Cerebellar nuclear complex (tissue), 1 donor: ENCODE measurements at places on chromosomes 2 and 18.

DNA sequence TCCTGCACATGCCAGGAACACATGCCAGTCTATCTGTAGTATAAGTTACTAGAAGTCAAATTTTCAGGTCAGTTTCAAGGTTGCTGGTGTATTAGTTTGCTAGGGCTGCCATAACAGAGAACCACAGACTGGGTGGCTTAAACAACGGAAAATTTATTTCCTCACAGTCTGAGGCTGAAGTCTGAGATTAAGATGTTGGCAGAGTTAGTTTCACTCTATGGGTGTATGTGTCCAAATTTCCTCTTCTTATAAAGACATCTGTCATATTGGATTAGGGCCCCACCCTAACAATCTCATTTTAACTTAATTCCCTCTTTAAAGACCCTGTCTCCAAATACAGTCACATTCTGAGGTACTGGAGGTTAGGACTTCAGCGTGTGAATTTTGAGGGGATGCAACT lies 26.5 kb downstream of the B3GNT7 start:
- no peak for DNase-seq

- no peak for DNase-seq
Observed at GRCh38 chr2:39512941-39513340, 75.9 kb upstream of the MAP4K3 start.

GRCh38 chr2:118974103-118974993 lies 32.4 kb downstream of the MARCO start:
- DNase-seq: no peak

DNA sequence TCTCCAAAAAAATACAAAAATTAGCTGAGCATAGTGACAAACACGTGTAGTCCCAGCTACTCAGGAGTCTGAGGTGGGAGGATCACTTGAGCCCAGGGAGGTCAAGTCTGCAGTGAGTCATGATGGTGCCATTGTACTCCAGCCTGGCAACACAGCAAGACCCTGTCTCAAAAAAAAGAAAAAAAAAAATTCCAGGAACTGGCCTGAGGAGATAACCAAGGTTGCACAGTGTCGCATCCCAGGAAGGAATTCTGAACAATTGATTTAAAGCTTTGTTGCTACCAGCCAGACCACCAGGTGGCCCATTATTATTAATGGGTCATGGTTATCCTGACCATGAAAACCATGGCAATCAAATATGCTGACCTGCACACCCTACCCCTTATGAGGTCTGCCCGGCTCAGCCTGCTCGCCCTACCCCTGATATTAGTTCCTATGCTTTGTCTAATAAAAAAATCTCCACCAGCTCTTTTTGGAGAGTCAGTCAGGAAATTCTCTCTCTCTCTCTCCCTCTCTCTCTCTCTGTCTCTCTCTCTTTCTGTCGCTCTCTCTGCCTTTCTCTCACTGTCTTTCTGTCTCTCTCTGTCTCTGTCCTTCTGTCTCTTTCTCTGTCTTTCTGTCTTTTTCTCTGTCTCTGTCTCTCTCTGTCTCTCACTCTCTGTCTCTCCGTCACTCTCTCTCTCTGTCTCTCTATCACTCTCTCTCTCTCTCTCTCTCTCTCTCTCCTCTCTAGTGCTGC lies 73.7 kb downstream of the NCAPH start:
- DNase-seq: no peak

- peak; percentile 77 for DNase-seq
Observed at GRCh38 chr2:130760754-130761751, 5.7 kb downstream of the AMER3 start.

- DNase-seq: no peak
Observed at GRCh38 chr18:63477968-63478367, 1.2 kb downstream of the SERPINB5 start.

DNA sequence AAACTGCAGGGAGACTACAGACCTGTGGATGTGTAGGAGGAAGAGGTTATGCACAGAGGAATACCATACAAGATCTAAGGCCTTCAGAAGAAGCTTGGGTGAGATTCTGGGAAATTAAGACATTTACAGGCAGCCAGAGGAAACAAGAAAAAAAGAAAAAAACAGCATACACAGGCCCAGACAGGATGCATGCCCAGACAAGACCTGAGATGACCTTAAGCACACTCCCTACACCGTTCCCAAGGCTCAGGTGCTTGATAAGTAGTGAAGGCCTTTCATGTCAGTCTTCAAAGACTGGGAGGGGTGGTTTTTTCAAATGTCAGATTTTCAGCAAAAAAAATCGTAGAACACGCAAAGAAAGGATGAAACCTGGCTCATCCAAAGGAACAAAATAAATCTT lies 83.0 kb downstream of the CCDC138 start:
- no peak for DNase-seq

DNA sequence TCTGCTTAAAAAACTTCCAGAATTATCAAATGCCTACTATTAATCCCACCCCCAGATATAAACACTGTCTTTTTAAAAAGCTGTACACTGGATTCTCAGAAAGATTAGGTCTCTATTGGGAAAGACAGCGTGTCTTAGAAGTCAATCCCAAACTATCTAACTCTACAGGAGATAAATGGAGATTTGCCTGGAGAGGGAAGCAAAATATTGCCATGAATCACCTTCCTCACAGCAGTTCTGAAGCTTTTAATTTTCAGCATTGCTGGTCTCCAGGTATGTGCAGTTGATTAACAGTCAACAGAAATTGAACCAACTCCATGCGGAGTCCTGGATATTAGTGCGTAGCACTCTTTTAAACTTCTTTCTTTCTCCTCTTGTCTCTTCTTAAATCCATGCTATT lies 122.2 kb downstream of the DSC3 start:
- DNase-seq: no peak

DNA sequence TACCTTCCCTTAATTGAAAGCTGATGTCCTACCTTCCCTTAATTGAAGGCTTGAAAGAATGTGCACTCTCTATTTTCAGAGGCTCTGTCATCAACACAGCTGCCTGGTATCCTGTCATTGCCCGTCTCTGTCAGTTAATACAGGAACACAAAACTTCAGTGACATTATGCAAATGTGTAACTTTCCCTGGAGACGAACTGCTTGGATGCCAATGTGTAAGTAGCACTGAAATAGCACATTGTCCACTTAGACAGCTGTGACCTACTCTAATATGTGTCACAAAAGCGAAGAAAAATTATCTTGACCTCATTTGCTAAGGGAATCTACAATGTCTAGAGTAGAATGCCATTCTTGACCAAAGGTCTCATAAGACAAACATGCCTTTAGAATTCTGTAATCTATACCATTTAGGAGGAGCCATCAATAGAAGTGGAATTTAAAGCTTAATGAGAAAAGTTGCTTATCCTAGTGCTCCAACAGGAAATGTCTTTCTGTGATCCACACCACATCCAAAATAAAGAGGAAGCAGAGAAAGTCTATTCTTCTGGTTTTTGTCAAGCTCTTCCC lies 138.1 kb downstream of the BARD1 start:
- DNase-seq: no peak

- DNase-seq: no peak
Observed at GRCh38 chr2:25979001-25979400, 3.3 kb downstream of the KIF3C start.

DNA sequence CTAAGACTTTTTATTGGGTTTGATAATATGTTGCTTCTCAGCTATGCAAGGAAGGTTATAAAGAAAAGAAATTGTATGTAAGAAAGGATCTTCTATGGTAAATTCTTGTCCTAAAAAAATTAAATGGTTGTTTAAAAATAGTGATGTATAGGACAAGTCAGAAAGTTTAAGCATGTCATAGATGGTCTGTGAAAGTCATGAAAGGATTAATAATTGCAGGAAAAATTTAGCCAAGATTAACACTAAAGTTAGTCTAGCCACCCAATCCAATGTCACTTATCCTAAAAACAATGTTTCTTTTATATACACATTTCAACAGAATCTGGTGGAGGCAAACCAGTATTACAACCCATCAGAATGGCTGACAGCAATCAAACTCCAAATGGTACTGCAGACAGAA lies 1046.7 kb upstream of the SLC39A10 start:
- no peak for DNase-seq

- DNase-seq: no peak
Observed at GRCh38 chr18:64037812-64038414, 68.0 kb downstream of the SERPINB8 start.

- DNase-seq: no peak
Observed at GRCh38 chr2:170249761-170250160, 71.8 kb downstream of the MYO3B start.

DNA sequence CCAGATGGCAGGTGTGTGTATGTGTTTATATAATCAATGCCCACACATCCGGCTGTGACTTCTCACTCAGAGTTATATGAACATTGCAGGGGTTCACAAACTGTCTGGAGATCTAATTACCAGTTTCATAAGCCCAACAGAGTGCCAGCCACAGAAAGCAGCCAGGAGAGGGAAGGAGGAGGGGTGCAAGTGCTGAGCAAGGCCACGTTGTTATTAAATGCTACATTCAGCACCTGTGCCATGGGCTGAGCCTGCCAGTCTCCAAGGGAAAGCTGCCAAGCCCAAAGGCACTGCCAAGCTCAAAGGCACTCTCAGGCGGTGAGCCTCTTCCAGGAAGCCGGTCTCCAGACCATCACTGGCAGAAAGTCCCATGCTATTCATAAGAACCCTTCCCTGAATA lies 17.4 kb downstream of the XDH start:
- peak; percentile 17 for DNase-seq

DNA sequence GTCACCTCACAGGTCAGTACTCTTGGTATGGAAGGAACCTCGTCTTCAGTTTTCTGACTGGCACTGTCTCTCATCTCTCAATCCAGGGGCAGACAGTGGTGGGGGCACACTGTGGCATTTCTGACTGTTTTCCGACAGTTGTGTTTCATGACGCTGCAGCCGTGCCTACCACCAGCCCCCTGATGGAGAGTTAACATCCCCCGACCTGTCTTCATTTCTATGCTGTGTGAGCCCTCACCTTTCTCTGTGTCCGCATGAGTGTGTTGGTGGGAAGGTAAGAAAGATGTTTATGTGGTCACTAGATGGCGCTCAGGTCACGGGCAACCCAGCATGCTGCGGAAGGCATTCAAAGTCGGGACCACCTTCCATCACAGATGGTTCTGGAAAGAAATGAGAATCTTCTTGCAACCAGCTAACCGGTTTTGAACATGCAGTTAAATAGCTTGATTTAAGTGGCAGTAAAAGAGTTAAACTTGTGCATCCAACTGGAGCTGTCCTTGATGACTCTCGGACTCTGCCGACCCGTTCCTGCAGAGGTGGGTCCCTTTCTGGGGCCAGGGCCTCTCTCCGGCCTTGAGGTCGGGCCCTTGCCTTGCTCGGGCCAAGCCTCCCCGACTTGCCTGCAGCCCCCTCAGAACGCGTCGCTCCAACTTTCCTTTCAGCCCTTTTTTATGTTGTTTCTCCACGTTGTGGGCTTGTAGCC lies 92.4 kb downstream of the DYSF start:
- DNase-seq: peak; percentile 41

DNA sequence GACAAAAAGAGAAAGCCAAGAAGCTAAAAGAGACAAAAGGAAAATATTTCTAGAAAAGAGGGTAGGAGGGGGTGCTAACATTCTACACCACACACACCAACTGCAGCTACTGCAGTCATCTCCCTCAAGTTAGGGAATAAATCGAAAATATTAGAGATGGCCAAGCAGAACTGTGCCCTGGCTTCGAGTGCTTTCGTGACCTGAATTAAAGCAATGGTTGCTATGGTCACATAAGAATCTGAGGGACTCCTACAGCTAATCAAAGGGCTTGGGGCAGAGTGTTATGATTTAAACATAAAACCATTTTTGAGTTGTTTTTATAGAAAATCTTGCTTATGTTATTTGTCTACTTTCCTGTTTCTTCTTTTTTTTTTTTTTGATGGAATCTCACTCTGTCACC lies 159.6 kb upstream of the HNRNPA3 start:
- no peak for DNase-seq

DNA sequence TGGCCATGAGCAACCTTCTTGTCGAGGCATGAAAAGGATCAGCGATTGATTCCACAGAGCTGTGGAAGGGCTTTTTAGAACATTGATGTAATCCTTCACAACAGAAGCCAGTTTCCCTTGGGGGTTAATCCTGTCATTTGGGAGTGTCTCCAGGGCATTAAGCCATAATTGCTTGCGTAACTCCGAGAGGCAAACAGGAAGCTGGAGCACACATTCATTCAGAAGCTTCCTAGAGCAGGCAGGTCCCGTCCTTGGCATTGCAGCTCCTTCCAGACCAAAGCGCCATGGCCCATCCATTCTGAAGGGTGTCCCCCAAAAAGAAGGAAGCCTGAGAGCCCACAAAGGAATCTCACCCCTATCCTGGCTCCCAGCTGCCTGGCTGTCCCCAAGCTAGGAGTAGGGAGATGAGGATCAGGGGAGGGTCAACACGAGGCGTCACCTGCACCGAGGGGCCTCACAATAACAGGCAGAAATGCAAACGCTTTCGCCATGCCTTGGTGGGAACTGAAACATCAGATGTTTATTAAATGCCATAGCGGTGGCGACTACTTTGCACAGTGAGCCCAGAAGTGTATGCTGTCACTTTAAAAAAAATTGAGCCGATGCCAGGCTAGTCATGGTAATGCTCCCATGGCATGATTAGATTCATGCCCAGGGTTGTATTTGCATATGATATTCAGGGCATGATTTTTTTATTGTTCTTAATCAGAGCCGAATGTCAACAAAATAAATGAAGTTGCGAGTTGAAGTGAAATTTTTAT lies 339.4 kb downstream of the BCL11A start:
- no peak for DNase-seq

GRCh38 chr18:35695803-35696202 lies 114.3 kb downstream of the GALNT1 start:
- peak; percentile 46 for DNase-seq

GRCh38 chr2:10057231-10058107 lies 14.1 kb downstream of the KLF11 start:
- peak; percentile 60 for DNase-seq

DNA sequence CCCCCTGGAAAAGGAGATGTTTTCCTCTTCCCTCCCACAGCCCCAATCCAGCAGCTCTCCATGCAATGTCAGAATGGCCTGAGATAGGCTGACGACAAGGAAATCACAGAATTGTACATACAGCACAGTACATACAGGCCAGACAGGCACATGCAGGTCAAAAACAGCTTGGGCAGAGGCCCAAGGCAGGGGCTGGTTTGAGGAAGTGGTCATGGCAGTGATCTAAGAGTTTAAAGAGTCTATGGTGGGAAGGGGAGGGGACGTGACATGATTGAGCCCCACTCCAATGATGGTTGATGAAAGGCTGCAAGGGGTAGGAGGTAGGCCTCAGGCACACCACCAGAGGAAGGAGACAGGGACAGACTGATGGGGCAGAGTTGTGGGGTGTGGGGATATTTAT lies 4.3 kb downstream of the DCTN1 start:
- DNase-seq: no peak
